ENCODE measurements at places on chromosomes 7 and 10.
A peak's percentile ranks its signal among the peaks of the same experiment; 100 is the strongest.

- DNase-seq, result no peak
Observed at GRCh38 chr10:44862006-44862751, 49.0 kb upstream of the TMEM72 start.

DNA sequence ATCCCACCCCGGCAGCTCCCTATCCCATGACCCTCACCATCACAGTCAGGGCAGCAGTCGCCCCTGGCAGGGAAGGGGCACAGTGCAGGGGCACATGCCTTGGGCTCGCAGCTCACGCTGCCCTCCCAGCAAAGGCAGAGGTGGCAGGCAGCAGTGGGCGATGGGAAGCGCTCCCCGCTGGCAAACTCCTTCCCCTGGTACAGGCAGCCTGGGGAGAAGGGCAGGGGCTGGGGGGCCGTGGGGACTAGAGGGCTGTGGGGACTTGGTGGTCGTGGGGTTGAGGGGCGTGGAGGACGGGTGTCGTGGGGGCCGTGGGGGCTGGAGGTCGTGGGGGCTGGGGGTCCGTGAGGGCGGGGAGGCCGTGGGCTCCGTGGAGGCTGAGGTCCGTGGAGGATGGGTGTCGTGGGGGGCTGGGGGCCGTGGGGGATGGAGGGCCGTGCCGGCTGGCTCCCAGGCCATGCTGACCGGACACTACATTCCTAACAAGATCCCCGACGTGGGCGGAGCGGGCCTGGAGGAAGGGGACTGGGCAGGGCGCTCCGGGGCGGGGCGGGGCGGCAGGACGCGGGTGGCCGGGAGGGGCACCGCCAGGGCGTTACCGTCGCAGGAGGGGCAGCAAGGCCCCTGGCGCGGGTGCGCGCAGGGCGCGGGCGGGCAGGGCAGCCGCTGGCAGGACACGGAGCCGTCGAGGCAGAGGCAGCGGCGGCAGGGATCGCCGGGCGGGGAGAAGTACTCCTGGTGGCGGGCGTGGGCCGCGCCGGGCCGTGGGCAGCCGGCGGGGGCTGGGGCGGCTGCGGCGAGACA, 20.0 kb downstream of the KCP start:
- DNase-seq, result peak; percentile 84

DNA sequence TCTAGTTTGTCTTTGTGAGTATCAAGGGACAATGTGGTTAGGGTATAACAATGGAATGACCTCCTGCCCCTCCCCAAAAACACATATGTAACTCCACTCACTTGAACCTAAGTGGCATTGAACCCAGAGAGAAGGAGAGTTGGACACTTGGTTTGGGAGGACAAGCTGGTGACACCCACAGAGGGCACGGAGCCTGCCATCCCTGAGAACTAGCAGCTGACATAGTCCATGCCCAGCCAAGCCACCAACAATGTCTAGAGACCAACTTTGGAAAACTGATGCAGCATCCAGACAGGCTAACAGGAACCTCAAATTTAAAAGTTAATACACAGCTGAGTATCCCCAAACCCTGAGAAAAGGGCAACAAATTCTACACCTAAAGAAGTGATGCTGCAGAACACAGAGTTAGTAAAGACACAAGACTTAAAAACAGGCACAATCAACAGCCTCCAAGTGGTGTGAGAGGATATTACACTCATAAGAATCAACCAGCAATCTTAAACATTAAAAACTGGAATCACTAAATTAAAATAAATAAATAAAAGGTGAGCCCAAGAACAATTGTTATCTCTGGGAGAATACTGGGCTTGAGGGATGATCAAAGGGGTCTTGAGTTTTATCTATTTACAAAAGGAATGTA, 27.2 kb downstream of the NUDCD3 start:
- DNase-seq, result no peak

GRCh38 chr7:3146571-3147226, 103.0 kb upstream of the CARD11 start:
- DNase-seq, result no peak

DNA sequence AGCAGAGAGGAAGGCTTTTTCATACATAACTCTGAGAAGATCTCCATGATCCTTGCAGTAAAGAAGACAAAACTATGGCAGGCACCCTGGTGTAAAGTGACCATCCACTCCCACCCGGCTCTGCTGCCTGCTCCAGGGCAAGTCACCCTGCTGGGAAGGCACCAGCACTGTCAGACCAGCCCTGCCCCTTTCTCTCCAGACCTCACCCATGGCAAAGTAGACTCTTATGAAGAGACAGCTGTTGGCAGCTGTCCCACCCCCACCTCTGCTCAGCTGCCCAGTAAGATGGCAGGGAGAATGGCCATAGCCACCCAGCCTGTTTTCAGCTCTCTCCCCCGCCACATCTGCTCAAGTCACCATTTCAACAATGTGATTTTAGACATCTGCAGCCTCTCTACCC, 8.6 kb upstream of the ZMIZ2 start:
- DNase-seq, result no peak

GRCh38 chr7:45236666-45237065, 79.1 kb downstream of the RAMP3 start:
- DNase-seq, result no peak

DNA sequence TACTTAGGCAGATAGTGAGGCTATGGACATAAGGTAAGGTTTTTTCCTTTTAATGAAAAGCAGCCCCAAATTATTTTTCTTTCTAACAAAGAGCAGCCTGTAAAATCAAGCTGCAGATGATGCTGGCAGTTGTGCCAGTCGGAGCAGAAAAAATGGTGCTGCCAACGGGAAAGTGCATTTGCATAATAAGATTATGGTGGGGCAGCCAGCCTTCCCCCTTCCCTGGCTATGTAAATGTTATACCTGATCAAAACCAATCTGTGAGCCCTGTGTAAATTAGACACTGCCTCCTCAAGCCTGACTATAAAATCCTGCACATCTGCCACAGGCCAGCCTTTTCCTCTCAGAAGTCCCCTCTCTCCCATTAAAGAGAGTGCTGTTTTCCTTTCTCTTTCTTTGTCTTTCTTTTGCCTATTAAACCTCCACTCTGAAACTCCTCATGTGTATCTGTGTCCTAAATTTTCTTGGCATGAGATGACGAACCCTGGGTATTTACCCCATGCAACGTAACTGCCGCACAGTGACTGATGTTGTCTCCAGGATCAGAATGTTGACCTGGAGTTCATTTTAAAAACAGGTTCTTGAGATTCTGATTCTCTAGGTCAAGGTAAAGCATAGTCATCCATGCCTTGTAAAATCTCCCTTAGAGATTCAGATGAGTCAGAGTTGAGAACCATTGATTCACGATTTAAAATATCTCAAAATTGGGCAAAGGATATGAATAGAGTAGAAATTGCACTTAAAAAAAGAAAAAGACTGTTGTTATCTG, 167.3 kb upstream of the C1GALT1 start:
- peak; percentile 54 for DNase-seq

DNA sequence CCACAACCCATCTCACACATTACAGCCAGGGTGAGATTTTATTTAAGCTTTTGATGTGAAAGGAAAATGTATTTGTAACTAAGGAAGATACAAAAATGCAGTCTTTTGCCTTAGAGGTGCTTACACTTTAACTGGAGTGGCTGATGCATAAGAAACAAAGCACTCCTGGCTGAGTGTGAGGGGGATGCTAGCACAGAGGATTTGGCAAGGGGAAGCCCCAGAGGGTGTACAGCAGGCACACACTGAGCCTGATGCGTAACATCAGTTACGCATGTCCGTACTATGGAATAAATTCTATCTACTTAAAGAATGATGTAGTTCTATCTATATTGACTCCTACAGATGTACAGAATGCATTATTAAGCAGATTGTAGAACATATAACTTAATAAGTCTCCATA, 17.8 kb downstream of the GIMAP8 start:
- no peak for DNase-seq
